ENCODE measurements at places on chromosomes 4 and X.

- DNase-seq: no peak
Observed at GRCh38 chr4:65624651-65625050, 45.6 kb downstream of the EPHA5 start.

DNA sequence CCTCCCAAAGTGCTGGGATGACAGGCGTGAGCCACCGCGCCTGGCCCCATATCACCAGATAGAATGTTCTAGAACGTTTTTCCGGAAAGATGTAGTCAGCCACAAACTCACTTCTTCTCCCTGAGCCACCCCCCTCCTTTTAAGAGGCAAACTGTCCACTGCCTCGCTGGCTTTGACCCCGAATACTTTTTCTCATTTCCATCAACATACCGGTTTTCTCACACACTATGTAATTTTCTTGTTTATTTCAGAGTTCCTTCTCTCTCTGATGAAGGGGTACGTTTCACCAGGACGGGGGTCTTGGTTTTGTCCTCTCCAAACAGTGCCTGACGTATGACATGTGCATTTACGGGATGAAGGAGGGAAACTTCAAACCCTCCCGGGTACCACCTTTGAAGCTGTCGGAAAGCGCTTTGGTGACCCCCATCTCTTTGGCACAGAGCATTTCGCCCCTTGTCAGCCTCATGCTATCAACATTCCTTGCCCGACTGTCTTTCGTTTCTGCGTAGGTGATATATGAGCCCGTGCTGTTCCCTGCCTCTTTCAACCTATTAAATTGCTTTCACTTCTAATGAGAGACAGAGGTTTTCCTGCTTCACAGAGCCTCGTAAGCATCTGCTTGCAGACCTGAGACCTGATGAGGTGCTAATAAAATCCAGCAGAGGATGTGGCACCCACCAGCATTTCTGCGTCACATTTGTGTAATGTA is 73.8 kb downstream of the CRLF2 start:
- DNase-seq: no peak

DNA sequence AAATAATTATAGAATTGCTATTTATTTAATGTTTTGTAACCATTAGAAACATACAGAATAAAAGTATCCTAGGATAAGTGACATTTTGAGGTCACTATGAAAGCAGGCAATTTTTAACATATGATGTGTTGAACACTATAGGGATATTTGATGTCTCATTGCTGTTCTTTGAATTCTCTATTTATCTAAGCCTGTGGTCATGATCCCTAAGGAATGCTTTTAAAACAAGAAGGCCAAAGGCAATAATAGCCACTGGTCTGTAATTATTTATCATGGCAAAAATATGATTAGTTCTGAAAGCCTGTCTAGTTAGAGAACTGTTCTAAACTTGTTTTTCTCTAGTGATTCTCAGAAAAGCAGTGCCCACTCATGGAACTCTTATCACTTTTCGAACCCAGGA is 186.6 kb downstream of the RPA4 start:
- no peak for DNase-seq

DNA sequence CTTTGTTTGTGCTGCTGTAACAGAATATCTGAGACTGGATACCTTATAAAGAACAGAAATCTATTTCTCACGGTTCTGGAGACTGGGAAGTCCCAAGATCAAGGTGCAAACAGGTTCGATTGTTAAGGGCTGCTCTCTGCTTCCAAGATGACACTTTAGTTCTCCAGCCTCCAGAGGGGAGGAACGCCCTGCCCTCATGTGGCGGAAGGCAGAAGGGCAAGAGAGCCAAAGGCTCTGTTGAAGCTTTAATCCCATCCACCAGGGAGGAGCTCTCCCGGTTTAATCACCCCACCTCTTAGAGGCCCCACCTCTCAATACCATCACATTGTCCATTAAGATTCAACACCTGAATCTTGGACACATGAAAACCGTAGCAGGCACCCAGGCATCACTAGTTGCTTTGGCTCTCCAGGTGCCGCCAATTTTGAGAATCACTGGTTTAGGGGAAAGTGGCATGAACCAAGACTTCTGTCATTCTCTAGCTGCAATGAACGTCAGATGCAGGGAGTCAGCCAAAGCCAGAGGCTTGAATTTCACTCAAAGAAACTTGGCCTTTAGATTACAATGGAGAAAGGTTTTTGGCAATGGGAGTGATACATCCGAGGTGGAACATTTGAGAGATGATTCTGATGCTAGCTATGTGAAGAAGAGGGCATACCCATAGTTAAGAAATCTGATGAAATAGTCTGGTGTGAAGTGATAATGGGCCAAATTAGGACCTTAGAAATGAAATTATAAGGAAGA is 15.7 kb downstream of the FHL1 start:
- DNase-seq: peak; percentile 47

DNA sequence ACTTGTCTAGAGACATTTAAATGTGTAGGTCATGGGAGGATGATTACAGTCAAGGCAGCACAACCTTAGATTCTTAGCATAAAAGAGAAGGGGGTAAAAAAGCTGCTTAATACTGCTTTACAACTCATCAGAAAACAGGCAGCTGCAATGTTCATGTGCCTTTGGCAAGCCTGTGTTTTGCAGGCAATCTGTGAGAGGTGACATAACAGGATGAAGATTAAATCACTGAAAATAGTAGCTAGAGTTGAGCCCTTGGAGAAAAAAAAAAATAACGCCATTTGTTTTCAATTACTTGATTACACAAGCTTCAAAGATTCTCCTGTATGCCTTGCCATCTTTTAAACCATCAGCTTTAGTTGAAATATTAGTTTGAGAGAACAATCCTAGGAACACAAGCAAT is 847.6 kb upstream of the LCORL start:
- no peak for DNase-seq

- DNase-seq: no peak
Observed at GRCh38 chr4:75736862-75737261, 12.5 kb downstream of the USO1 start.

GRCh38 chr4:70993181-70994068 is at the start of gene DCK:
DCK (plus strand) TSS chr4:70993649; CDS start chr4:70993836, 187 bp downstream.
- peak; percentile 77 for DNase-seq

DNA sequence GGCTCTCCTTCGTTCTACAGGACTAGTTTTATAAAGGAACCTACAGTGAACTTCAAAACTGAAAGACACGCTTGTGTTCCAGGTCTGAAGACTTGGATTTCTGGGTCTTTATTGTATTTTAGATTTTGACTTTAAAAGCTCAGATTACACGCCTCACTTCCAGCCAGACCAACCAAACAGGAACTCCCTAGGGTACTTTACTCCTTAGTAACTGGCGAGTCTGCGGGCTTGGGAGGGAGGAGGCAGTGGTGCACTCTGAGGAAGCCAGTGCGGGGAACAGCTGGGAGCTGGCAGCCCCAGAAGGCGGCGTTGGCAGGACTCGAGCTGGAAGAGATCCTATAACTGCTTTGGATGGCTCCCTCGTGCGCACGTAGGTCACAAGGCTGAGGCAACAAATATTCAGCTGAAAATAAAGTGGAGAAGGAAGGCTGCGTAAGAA is 391 bp upstream of the PHKA1 start:
- peak; percentile 26 for DNase-seq

- no peak for DNase-seq
Observed at GRCh38 chr4:61332693-61333092, 132.6 kb downstream of the ADGRL3 start.

GRCh38 chrX:102498732-102499131 is 17.8 kb downstream of the TMSB15A start:
- DNase-seq: no peak

DNA sequence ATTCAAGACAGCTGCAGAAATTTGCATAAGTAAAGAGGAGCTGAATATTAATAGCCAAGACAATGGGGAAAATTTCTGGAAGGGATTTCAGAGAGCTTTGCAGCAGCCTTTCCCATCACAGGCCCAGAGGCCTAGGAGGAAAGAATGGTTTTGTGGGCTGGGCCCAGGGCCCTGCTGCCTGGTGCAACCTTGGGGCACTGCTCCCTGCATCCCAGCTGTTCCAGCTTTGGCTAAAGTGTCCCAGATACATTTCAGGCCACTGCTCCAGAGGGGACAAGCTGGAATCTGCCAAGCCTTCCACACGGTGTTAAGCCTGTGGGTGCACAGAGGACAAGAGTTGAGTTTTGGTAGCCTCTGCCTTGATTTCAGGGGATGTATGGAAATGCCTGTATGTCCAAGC is 185.6 kb upstream of the SFRP2 start:
- DNase-seq: no peak

DNA sequence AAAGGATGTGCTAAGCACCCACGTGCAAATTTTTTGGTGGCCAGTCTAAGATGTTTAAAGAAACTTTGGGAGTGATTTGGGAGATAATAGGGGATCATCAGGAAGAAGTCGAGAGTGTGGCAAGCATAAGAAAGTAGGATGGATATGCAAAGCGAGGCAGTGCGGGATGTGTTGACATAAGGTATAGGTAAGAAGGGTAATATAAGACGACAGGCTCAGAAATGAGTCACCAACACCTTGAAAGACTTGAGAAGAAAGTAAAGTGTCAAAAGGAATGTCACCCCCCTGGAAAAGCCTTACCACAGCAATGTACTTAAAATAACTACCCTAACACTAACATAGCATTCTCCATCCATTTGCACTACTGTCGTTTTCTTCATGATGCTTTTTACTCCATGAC is 69.8 kb upstream of the BMP2K start:
- no peak for DNase-seq

- peak; percentile 1 for DNase-seq
Observed at GRCh38 chr4:54165438-54165837, 63.7 kb upstream of the PDGFRA start.

DNA sequence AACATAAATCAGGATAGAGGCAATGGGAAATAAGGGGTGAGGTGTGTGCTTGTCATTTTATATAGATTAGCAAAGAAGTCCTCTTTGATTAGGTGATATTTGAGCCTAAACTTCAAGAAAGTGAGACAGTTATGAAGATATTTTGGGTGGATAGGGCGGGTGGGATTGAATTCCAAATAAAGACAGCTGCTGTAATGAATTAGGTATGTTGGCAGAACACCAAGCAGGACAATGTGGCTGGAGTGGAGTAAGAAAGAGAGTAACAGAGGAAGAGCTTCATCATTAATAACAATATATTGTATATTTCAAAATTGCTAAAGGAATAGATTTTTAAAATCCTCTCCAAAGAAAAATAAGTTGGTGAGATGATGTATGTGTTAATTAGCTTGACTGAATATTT is 91.0 kb upstream of the CENPE start:
- DNase-seq: no peak

DNA sequence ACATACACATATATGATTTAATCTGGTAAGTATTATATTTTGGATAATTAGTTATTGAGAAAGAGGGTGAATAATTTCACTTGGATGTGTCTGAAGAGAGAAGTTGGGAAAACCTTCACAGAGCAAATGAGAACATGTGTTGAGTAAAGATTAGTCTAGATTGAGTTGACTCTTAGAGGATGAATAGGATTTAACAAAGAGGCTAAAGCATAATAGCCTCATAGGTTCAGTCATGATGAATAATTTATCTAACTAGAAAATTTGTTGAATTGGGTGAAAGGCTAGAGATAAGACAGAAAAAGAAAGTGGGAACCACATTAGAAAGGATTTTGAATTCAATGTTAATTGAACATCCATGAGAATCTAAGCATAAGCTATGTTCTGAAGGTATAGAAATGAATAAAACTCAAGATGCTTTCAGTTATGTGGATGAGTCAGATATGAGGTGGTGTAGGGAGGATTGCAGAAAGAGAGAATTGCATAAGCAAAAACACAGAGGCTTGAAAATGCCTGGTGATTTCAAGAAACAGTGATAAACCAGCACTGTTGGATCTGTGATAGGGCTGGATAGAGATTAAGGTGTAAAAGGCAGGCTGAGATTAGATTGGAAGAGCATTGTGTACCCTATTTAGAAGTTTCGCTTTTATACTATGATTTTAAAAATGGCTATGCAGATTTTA is 207.6 kb upstream of the NR3C2 start:
- no peak for DNase-seq

- no peak for DNase-seq
Observed at GRCh38 chr4:80840396-80840795, 190.1 kb upstream of the BMP3 start.

- DNase-seq: no peak
Observed at GRCh38 chrX:95764972-95765451, 919.6 kb upstream of the DIAPH2 start.

- DNase-seq: no peak
Observed at GRCh38 chrX:78303086-78303485, 24.3 kb downstream of the CYSLTR1 start.

GRCh38 chrX:112642349-112642748 is 37.4 kb downstream of the LHFPL1 start:
- DNase-seq: peak; percentile 1

DNA sequence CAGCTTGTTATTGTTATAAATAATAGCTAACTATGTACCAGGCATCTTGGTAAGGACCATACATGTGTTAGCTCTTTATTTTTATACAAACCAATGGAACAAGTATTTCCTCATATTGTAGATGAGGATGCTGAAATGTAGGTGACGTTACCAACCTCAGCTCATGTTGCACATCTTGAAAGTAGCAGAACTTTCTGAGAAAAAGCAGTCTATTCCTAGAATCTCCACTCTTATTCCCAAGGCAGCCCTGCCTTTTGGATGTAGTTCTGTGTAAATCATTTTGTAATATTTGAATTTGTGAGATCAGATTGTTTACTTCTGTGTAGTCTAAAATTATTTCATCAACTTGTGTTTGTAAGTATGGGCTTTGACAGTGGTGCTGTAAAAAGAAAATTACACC is 5.3 kb downstream of the FHDC1 start:
- no peak for DNase-seq
